ENCODE measurements at places on chromosomes 5 and 9. TPM values are rescaled to one million over a fixed set of nuclear protein-coding genes. Genes with fewer than 3 reads are reported as not detected.

Gene GPR21
- total RNA-seq, result 1.2 TPM

Gene OTULIN
- 28.8 TPM for total RNA-seq

Gene HACD4
- total RNA-seq, result 2.5 TPM

Gene SLC46A2
- total RNA-seq, result not detected

Gene SEMA4D
- total RNA-seq, result 19.0 TPM

Measured in colonic mucosa (tissue), 4 donors.